ENCODE measurements at places on chromosomes 1 and 21. TPM values are rescaled to one million over a fixed set of nuclear protein-coding genes. Genes with fewer than 3 reads are reported as not detected.

Gene BSND
- not detected for total RNA-seq

GRCh38 chr1:44485229-44485933 is 80.3 kb downstream of the RNF220 start:
- no peak for DNase-seq

DNA sequence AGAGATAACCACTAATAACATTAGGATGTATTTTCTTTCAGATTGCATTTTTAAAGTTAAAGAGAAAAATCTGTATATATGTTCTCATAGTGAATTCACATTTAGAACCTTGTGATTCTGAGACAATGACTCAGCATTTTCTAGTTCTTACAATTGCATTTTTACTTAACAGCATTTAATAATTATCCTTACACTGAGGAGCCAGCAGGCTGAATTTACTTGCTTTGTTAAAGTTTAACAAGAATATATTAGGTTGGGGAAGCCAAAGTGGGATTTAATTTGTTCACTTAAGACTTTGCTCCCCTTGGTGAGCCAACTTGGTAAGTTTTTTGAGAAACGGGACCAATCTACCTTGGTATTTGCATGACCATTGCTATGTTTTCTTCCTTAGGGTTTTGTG is 4.5 kb downstream of the PATJ start:
- DNase-seq, result no peak

DNA sequence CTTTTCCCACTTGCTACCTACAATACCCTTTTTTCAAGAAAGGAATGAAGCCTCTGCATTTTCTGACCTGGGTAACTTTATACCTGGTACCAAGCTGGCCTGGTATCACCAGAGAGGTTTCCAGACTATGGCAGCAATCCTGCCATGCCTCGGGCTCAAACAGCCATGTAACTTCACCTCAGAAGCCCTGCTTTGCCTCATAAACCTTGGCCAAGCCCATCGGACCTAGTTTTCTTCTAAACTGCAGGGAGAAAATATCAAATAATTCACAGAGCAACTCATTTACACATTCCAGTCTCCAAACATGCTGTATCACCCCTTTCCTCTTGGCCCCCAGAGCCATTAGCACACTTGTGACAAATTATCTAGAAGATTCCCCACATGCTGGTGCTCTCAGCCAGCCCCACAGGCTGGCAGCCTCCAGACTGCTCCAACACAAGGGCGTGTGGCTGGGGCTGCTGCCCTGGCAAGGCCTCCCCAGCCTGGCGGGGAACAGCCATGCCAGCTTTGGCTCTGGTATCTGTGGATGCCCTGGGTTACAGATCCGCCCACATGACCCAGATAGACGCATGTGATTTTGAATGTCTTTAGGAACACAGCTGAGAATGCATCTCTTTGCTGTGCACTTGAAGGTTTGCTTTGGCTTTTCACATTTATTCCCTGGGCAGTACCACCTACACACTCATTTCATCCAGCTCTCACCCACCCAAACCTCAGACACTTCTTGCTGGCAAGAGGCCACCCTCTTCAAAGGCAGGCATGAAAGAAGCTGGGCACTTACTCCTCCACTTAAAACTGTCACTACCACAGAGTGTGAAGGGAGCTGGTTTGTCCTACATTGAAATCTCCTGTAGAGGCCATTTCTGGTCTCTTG is 70.0 kb upstream of the BCAR3 start:
- DNase-seq, result no peak

Gene GJB5
- not detected for total RNA-seq

Gene AADACL4
- total RNA-seq, result not detected

Gene UFC1
- total RNA-seq, result 3.3 TPM

Gene FAM110D
- 60.0 TPM for total RNA-seq

Gene HDAC1
- 75.0 TPM for total RNA-seq

Gene ZYG11A
- not detected for total RNA-seq

All from ascending aorta (tissue), 2 donors.